Iris pigment epithelial cell (primary cell): ENCODE measurements at places on chromosomes 3 and 15.

DNA sequence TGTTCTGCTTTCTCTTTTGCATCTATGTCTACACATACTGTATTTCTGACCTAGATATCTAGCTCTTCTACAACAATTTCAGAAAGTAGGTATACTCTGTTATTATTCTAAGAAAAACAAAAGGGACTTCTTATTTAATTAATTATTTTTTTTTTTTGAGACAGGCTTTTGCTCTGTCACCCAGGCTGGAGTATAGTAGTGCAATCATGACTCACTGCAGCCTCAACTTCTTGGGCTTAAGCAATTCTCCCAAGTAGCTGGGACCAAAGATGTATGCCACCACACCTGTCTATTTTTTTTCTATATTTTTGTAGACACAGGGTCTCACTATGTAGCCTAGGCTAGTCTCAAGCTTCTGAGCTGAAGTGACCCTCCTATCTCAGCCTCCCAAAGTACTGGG lies 130.6 kb downstream of the MBNL1 start:
- peak; percentile 80 for DNase-seq

DNA sequence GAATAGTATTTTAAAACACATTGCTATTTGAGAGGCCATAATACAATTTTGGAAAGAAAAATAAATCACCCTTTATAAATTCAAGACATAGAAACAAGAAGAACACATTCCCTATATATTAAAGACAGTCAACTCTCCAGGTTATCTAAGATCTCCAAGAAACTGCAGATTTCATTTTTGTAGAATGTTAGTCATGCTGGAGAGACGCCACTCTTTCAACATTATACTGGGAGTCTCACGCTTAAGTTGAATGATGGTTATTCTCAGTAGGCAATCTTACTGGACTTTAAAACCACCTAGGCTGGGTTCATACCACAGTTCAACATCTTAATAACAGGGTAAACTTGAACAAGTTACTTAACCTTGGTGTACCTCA lies 3.6 kb upstream of the CHRM5 start:
- peak; percentile 54 for DNase-seq

DNA sequence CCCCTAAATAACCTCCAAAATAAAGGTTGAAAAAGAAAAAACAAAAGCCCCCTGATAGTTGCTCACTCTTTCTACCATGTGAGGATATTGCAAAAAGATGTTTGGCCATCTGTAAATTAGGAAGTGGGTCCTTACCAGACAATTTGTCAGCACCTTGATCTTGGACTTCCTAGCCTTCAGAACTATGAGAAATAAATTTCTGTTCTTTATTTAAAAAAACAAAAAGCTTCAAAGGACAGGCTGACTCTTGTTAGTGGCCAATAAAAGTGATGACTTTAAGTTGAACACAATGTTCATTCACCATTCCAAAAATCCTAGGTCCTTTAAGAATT lies 103.5 kb downstream of the CBLB start:
- DNase-seq, result no peak

DNA sequence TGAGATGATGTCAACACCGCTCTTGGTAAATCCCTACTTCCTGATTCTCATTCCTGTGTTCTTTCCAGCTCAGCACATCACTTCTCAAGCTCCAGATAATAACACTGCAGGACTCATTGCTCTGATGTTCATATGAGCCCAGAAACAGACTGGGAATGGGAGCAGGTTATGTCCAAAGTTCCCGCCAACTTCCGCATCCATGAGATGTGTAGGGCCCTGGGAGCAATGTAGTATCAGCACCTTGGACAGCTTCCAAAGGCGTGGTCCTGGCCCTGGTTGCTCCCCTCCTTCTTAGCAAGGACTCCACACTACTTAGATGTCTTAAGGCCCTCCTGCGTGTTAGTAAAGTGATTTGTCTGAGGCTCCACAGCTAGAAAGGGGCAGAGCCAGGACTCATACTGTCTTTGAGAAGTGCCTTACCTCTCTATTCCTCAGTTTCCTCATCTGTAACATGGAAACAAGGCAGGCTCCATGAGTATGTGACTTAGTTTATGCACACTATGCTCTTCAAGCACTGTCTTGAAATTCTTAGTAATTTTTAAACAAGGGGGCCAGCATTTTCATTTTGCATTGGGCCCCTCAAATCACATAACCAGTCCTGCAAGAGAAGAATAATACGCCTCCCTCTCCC lies 27.9 kb upstream of the SLC6A1 start:
- DNase-seq, result no peak

DNA sequence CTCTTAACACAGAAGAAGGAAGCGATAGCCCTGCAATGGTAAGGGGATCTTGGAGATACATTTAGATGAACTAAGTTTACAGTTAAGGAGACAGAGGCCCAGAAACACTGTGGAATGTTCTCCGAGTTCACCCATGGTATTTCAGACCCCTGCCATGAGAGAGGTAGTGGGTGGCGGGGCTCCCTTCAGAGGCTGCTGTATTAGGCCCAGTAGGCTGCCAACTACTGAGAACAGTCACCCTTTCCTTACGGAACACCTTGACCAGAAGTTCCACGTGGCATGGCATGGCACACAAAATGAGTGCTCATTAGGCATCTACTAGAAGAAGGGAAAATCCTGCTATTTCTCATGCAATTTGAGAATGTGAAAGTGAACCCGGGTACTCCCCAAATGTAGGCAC lies 195.4 kb downstream of the TNIK start:
- DNase-seq, result no peak

DNA sequence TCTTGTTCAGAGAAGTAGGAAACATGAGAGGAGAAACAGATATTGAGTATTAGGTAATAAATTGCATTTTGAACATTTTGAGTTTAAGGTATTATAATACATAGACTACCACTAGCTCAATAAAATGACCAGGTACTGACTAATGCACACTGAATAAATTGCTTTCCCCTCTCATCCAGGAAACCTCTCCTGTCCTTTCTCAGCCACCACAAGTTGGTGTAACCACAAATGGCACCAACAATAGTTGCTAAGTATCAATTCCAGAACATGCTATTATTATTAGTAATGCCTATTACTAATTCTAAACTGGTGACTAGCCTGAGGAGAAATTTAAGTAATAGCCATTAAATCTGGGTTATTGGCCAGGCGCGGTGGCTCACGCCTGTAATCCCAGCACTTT lies 47.3 kb upstream of the XRN1 start:
- DNase-seq, result no peak

GRCh38 chr3:108103040-108103751 lies 12.4 kb upstream of the CD47 start:
- DNase-seq, result no peak

GRCh38 chr15:77009646-77010311 lies 14.9 kb downstream of the PSTPIP1 start:
- DNase-seq, result no peak
